Activated gamma-delta T cell treated with anti-CD3 and anti-CD28 coated beads, Interleukin-2, amount 50 U/mL, for 16 hours (primary cell): ENCODE measurements at places on chromosomes 13 and 19.

GRCh38 chr13:28442839-28443238 lies 52.1 kb downstream of the FLT1 start:
- no peak for DNase-seq

DNA sequence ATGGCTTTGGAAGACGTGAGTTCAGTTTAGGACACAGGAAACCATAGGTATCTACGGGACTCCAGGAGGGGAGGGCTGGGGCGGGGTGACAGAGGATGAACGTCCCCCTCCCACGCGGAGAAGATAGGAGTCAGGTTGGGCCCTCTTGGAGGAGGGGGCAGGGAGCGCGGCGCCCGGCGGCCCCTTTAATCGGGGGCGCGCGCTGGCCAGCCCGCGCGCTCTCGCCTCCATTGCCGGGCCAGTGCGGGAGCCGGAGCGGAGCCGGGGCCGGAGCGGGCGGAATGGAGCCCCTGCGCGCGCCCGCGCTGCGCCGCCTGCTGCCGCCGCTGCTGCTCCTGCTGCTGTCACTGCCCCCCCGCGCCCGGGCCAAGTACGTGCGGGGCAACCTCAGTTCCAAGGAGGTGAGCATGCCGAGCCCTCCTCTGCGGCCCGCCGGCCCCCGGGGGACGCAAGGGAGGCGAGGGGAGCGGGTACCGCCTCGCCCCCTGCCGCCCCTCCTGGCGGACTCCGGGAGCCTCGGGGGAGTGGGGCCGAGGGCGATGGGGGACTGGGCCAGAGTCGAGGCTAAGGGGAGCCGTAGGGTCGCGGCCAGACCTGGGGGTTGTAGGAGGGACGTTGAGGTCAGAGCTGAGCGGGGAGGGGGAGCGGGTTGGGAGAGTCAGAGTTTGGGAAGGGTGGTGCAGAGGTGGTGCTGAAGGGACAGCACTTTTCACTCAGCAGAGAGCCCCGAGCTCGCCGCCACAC lies at the start of gene TMEM145:
Gene TMEM145 (plus strand): TSS at position 214 of the 744 bp plus-strand sequence. CDS start 68 bp downstream, at position 282.
- no peak for DNase-seq

- DNase-seq = no peak
These were observed 3.1 kb downstream of the TMED1 start for GRCh38 chr19:10832939-10833296.

- DNase-seq = no peak
These were observed 466.7 kb downstream of the MYO16 start for GRCh38 chr13:109096101-109096500.

GRCh38 chr19:52270266-52270885 lies 989 bp downstream of the ZNF766 start:
- no peak for DNase-seq

GRCh38 chr19:43148233-43148632 lies 38.1 kb downstream of the PSG5 start:
- no peak for DNase-seq

DNA sequence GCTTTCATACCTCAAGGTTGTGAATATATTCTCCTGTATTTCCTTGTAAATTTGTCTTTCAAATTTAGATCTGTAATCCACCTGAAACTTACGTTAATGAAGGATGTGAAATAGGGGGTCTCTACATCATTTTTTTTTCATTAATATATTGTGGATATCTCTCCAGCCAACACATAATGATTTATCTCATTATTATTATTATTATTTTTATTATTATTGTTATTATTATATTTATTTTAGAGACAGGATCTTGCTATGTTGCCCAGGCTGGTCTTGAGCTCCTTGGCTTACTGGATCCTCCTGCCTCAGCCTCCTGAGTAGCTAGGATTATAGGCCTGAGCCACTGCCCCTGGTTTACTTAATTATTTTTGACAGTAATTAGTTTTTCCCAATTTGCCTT lies 4.3 kb upstream of the LIPE start:
- no peak for DNase-seq

- DNase-seq = no peak
These were observed 534.5 kb downstream of the KCTD12 start for GRCh38 chr13:76351541-76352229.

DNA sequence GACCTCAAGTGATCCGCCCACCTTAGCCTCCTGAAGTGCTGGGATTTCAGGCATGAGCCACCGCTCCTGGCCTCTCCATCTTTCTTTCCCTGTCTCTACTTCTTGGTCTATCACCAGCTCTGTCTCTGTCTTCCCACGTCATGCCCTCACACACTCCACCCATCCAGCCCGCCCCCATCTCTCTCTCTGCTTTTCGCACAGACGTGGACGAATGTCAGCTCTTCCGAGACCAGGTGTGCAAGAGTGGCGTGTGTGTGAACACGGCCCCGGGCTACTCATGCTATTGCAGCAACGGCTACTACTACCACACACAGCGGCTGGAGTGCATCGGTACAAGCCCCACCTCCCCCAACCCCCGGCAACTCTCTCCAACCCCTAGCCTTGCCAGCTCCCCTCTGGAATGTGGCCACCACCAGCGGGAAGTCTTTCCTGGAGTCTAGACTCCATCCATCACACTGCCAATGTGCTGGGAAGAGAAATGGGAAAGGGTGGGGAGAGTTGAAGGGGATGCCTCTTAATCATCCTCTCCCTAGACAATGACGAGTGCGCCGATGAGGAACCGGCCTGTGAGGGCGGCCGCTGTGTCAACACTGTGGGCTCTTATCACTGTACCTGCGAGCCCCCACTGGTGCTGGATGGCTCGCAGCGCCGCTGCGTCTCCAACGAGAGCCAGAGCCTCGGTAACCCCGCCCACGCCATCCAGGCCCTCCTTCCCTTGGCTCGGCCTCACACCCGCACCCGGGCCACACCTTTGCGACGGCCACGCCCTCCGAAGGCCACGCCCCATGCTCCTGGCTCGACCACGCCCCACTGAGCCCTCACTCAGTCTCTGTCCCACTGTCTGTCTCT lies 22.5 kb downstream of the LTBP4 start:
- no peak for DNase-seq

DNA sequence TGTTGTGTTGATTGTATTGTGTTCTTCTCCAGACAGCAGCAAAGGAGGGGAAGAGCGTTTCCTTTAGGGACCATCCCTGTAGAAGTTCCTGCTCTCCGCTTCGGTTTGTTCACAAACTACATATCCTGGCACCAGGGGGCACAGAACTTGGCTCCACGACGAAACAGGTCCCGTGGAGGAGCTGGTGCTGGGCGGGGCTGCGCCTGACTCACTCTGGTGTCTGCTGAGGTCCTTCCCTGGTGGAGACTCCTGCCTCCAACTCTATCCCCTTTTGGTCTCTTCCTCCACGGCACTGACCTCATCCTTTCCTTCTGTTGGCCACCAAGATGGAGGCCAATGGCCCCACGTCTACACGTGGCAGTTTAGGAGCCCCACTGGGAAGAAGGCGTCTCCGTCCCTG lies 14.7 kb downstream of the TMPRSS9 start:
- no peak for DNase-seq

GRCh38 chr19:13547102-13547501 lies 40.8 kb upstream of the CACNA1A start:
- no peak for DNase-seq

GRCh38 chr19:57010541-57010940 lies 109.2 kb upstream of the USP29 start:
- DNase-seq = no peak

DNA sequence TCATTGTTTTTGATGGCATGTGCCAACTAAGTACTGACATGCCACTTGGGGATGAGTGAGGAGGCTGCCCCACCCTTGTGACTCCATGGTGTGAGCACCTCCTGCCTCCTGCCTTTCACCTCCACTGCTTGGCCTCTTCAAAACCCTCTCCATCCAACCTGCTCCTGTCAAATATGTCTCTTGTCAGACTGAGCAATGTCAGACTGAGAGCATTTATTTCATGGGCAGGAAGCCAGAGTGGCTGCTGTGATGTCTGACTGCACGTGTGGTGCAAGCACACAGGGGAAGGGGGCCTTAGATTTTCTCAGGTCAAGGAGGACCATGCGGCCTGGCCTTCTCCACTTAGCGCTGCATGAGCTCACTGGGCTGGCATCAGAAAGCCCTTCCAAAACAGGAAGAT lies 68.3 kb downstream of the STARD13 start:
- no peak for DNase-seq

DNA sequence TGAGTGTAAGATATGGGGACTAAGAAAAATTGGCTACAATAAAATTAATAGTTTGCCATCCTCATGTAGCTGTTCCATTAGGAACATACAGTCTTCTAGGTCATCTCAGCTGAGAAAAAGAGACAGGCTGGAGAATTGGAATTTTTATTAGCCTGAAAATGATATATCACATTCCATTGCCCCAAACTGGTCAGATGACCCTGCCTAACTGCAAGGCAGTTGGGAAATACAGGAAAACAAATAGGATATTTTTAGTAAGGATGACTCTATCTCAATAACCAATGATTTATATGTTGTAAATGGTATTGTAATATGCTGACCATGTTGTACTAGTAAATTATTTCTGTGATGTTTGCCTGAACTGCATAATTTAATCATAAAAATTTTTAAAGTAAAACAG lies 673.8 kb downstream of the PCDH9 start:
- no peak for DNase-seq

DNA sequence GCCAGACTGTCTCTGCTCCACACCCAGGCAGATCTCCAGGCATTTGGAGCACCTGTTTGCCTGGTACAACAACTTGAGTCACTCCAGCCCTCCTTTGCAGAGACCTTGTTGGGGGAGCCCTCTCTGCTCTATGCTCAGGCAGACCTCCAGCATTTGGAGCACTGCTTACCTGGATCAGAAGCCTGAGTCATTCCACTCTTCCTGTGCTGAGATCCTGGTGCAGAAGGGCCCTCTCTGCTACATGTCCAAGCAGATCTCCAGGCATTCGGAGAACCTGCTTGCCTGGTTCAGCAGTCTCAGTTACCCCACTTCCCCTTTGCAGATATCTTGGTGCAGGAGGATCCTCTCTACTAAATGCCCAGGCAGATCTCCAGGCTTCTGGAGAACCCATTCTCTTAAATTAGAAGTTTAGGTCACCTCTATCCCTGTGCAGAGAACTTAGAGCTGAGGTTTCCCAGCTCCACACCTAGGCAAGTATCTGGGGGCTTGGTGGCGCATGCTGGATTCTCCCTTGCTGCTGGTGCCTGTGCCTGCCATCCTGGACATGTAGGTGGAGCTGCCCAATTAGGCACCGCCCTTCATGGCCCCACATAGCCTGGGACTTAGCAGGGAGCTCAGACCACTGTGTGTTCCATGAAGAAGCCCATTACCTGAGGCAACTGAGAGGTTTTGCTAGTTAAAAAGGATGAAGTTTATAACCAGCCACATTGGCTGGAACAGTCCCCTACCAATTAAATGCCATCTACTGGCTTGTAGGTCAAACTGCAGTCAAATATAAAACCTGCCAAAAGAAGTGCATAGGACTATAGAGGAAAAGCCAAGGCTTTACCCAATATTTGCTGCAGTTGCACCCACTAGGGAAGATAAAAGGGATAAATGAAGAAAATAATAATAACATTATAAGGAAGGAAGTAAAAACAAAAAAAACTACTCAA lies 97.6 kb upstream of the SLITRK6 start:
- DNase-seq = no peak

DNA sequence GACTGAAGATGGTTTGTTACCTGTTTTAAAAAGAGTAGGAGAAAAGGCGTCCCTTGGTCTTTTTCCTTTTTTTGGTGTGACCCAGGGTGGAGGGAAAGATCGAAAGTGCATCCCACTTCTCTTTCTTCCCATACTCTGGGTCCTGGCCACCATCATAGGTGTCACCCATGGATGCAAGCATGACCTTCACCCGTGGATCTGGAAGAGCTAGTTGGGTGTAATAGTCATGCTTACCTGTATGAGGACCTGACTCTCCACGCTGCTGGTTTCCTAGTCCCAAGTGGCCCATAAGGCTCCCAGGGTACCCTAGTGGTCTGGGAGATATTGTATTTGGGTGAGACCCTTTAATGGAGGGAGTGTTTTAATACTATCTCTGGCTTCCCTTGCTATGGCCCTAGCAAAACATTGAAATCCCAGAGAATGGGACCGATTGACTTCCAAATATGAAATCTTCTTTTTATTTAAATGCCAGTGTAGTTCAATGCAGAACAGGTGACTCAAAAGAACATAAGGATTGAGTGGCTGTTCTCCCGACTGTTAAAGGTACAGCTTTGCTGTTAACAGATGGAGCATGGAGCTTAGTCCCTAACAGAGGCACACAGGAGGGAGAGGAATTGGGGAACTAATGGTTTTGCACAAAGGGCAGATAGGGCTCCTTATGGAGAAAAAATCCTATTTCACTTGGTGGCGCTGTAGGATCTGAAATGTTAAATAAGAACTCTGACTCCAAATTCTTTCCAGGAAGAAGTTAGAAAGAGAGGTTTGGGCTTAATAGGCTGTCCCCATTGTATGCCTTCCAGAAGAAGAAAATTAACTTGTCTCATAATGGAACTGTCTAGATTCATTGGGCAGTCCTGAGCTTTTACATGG lies 7.0 kb upstream of the ZNF550 start:
- DNase-seq = no peak

DNA sequence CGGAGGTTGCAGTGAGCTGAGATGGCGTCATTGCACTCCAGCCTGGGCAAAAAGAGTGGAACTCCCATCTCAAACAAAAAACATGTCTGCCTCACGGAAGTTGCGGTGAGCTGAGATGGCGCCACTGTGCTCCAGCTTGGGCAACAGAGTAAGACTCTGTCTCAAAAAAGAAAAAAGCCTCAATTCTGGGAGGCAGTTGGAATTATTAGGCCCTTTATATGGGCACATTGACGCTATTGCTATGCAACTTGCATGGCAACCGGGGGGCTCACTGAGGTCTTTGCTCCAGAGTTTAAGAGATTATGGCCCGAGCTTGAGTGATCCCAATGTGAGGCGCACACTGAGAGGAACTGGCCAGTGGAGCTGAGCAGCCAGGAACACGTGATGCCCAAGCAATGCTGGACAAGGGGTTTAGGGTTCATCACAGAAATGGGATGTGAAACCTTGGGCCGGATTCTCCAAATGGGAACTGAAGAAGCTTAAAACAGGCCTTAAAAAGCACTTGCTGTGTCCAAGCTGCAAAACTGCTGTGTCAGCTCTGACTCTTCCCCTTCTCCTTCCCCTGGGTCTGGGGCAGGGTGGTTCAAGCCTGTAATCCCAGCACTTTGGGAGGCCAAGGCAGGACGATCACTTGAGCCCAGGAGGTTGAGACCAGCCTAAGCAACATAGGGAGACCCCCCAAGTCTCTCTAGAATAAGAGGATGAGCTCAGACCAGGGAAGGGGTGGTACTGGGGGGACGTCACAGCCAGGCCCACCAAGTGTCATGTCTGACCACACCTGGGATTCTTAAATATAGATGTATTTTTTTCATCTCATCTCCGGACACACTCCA lies 2.5 kb downstream of the FTL start:
- DNase-seq = no peak
